ENCODE measurements at places on chromosomes 16 and 17.

GRCh38 chr16:78962457-78962929 is 638.0 kb downstream of the MAF start:
- DNase-seq, result no peak

DNA sequence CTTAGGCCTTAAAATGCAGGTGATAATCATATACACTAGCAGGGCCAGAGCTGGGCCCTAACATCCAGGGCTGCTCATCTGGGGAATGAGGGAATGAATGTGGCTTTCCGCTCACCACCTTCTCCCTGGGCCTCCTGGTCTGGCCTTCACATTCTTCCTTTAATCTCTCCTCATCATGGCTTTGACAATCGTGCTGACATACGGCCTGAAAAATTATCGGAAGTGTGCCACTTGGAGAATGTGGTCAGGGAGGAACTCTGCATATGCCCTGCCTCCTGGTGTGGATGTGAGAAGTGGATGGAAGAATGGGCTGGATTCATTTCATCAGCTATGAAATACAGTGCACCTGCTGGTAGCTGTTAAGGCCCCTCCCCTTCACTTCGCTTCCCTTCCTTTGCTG is 2.4 kb downstream of the WSCD1 start:
- DNase-seq, result no peak

DNA sequence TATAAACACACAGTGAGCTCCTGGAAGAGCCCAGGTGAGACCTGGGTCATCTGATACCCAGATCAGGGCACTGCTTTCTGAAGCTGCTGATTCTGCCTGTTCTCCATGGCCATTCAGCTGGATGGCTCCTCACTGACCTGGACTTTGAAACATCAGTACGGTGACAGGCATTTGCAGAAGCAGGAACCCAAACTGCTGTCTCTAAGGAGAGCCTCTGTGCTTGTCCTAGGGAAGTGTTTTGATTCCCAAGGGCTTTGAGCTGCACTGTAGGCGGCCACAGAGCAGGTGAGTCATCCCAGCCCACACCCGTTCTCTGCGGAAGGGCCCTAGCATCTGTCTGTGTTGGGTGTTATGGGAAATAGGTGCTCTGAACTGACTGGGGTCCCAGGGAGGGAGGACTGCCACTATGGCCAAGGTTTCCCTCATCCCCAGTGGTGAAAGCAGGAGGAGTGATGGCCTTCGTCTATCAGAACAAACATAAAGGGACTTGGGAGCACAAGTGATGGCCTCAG is 60.7 kb upstream of the ADCY9 start:
- no peak for DNase-seq

DNA sequence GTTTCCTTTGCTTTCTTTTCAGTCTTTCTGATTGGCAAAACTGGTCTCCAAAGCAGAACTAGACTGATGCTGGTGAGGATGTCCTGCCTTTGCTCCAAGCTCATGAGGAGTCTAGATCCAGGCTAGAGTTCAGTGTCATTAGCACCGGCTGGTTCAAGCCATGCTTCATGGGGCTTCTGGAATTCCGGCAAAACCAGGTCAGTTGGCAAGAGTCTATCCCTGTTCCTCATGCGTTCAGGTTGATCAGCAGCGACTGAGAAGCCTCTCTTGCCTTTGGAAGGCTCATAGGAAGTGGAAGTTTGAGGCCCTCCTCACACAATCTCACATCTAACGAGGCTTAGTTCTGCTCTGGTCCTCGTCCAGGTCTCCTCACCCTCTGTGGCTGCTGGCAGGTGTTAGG is 194.3 kb downstream of the HS3ST3A1 start:
- DNase-seq, result no peak

DNA sequence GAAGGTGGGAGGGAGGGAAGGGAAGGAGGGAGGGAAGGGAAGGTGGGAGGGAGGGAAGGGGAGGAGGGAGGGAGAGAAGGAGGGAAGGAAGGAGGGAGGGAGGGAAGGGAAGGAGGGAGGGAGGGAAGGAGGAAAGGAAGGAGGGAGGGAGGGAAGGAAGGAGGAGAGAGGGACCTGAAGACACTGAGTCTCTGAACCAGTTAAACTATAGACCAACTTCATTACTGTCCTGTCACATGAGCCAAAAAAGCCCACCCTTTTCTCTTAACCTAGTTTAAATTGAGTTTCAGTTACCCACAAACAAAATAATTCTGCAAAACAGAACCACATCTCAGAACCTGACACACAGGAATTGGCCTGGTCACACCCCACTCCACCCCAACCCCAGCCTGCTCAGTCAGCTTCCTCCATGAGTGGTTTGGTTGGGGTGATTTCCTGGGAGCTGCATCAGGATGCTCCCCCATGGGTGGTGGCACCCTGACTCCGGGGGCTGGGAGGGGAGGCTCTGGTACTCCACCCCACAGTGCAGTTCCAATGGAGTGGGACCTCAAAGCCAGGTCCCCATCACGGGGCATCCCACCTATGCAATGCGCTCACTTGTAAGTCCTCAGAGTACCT is 4.7 kb upstream of the PRR29 start:
- DNase-seq, result no peak

DNA sequence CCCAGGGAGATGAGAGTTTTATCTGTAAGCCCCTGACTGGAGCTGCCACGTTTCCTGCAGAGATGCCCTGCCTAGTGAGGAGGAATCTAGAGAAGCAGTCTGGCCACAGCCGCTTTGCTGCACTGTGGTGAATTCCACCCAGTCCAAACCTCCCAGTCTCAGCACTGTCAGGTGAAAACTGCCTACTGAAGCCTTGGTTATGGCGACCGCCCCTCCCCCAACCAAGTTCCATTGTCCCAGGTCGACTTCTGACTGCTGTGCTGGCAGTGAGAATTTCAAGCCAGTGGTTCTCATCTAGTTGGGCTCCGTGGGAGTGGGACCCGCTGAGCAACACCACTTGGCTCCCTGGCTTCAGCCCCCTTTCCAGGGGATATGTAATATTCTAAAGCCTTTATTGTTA is 10.2 kb upstream of the LYZL6 start:
- DNase-seq, result no peak

GRCh38 chr17:47629826-47630225 is 19.9 kb upstream of the KPNB1 start:
- no peak for DNase-seq

DNA sequence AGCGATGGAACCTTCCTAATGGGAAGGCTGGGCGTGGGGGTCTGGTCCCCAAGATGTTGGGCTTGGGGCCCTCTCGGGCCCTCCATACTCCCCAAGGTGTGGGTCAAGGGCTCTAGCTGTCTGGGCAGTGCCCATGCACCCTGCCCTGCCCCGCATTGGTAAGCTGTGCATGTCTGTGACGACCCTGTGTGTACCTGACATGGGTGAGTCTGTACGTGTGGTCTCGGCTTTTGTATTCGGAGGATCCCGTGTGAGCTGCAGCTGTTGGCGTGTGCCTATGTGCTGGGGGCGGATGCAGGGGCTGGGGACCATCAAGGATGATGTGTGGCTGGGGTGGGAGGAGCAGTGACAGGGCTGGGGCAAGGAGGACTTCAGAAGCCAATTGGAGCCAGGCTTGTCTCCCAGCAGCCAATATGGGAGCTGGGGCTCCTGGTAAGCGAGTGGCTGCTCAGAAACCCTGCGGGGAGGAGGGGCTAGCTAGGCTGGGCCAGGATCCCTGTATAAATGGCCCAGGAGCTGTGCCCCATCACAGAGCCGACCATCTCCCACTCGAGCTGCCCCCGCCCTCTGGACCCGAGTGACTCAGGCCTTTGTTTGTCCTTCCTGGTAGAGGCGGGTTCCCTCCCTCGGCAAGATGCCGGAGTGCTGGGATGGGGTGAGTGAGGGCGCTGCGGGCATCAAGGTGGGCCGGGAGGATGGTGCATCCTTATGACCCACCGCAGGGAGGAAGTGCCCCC is at the start of gene NDRG4:
NDRG4 (plus strand) TSS at position 529 of the 737 bp plus-strand sequence; CDS start at position 635, 106 bp downstream.
- DNase-seq, result no peak

DNA sequence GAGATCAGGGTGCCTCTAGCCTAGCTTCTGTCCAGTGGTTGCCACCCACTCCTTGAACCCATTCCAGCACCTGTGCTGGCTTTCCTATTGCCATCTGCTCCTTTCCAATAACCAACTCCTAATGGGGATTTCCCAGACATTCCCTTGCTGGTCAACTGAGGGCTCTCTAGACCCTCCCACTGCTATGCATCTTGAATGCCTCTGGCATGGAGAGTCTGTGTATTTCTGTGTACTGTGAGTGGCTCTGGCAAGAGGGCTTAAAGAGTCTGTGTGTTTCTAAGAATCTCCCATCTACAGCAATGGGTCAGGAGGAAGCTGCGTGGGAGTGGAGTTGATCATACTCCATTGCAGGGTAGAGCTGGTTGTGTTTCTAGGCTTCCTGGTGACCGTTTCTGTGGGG is 11.0 kb upstream of the EPN3 start:
- DNase-seq, result no peak
